ENCODE measurements at places on chromosomes 1 and 21. TPM values are rescaled to one million over a fixed set of nuclear protein-coding genes. Genes with fewer than 3 reads are reported as not detected.
A peak's percentile ranks its signal among the peaks of the same experiment; 100 is the strongest.

The ROR1 gene
- 10.8 TPM for total RNA-seq

The SNIP1 gene
- total RNA-seq = 22.4 TPM

The CELA2B gene
- total RNA-seq = not detected

The TNNT2 gene
- not detected for total RNA-seq

The RUNX3 gene
- 0.16 TPM for total RNA-seq

The SHE gene
- total RNA-seq = 0.19 TPM

The SYCP1 gene
- total RNA-seq = not detected

The PADI1 gene
- not detected for total RNA-seq

The ERICH3 gene
- not detected for total RNA-seq

The PLCH2 gene
- 0.59 TPM for total RNA-seq

DNA sequence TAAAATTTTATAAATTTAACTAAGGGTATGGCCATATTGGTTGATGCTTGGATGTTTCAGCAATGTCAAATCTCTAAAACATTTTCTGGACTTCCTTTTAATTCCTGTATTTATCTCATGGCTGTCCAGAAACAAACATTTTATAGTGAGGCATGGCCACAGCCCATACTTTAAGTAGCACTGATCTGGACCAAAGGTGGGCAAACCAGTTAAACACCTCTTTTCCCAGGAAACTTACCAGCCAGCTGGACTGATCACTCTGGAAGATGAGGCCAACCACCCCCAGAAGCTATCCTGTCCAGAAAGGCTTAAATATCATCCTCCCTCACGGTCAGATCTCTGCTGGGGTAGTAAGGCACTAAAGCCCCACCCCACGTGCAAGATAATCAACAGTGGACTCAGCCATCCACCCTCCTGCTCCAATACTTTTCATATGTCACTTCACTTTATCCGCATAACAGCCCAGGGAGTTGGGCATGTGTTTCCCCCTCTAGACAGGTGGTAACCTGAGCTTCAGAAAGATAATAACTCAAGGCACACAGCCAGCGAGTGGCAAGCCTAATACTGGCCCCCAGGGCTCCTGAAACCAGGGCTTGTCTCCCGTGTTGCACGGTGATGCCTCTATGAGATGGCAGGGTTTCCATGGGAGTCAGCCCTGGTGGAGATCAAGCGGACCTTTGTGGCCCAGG is 120.5 kb upstream of the NGF start:
- H3K27me3 ChIP-seq = peaks cover 2% of the 10 kb centered on the region
- no peak overlapping the region for H3K4me3 ChIP-seq
- H3K36me3 ChIP-seq = no peaks in the 10 kb centered on the region
- H3K4me1 ChIP-seq = no peaks in the 10 kb centered on the region
- DNase-seq = no peak
- no peak overlapping the region for H3K27ac ChIP-seq

GRCh38 chr1:172902861-172903381 is 147.8 kb downstream of the TNFSF18 start:
- no peaks in the 10 kb centered on the region for H3K36me3 ChIP-seq
- H3K27me3 ChIP-seq = no peaks in the 10 kb centered on the region
- H3K4me1 ChIP-seq = peaks cover 7% of the 10 kb centered on the region
- no peak for DNase-seq
- no peak overlapping the region for H3K27ac ChIP-seq
- no peak overlapping the region for H3K4me3 ChIP-seq

GRCh38 chr1:66452162-66452561 is 81.8 kb upstream of the SGIP1 start:
- no peak for DNase-seq
- no peak overlapping the region for H3K4me3 ChIP-seq
- no peaks in the 10 kb centered on the region for H3K4me1 ChIP-seq
- H3K27ac ChIP-seq = no peak overlapping the region
- H3K27me3 ChIP-seq = no peaks in the 10 kb centered on the region
- no peaks in the 10 kb centered on the region for H3K36me3 ChIP-seq

DNA sequence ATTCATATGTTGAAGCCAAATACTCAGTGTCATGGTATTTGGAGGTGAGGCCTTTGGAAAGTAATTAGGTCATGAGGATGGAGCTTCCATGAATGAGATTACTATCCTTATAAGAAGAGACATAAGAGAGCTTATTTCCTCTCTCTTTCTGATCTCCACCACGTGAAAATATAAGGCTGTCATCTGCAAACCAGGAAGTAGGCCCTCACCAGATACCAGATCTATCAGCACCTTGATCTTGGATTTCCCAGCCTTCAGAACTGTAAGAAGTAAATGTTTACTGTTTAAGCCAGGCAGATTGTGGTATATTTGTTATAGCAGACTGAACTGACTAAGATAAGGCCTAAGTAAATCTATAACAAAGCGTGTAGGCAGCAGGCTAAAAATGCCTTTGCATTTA is 25.3 kb downstream of the RBM11 start:
- H3K4me1 ChIP-seq = no peaks in the 10 kb centered on the region
- H3K27ac ChIP-seq = no peak overlapping the region
- DNase-seq = no peak
- H3K27me3 ChIP-seq = no peaks in the 10 kb centered on the region

DNA sequence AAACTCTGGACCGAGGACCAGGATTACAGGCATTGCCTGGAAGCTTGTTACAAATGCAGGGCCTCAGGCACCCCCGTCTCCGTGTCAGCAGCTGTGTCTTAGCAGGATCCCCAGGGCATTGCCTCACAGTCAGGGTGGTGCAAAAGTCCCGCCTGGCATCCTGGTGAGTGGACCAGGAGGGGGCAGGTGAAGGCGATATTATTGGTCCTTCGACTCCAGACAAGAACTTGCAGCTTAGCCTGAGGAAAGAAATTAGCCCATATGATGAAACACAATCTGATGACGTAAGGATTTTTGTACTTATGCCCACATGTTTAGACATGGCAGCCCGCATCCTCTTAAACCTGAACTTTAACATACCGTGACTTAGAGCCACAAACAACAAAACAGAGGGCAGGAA is 40.8 kb downstream of the RSPH1 start:
- peaks cover 23% of the 10 kb centered on the region for H3K4me1 ChIP-seq
- DNase-seq = no peak
- no peak overlapping the region for H3K27ac ChIP-seq
- no peak overlapping the region for H3K4me3 ChIP-seq
- H3K36me3 ChIP-seq = no peaks in the 10 kb centered on the region

GRCh38 chr21:45228171-45228641 is 59.5 kb downstream of the POFUT2 start:
- H3K4me1 ChIP-seq = no peaks in the 10 kb centered on the region
- no peak for DNase-seq
- H3K27me3 ChIP-seq = no peaks in the 10 kb centered on the region

DNA sequence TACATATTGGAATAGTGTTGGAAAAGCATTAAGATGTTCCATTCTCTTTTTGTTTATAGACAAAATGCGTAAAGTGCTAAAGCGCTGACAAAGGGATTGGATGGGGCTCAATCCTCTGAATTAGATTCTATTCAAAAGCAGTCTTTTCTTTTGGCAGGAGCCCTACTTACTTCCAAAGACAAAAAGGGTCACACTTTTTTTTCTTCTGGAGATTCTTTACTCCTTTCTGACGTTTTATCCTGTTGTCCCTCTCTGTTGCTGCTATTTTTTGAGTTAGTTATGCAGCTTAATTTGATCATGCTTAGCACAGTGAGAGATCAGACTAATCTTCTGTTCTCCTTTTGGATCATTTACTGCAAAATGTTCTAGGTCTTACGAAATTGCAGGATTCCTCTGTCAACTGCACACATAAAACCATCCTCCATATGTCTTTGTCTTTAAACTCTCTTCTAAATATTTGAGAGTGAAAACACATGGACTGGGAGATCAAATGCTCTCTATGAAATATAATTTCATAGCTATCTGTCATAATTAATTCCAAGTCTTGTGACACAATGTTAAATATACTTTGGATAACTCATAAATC is 656.4 kb upstream of the ADGRL2 start:
- DNase-seq = no peak
- peak overlapping the region; percentile 92 for H3K27ac ChIP-seq
- H3K4me3 ChIP-seq = no peak overlapping the region
- no peaks in the 10 kb centered on the region for H3K27me3 ChIP-seq
- H3K36me3 ChIP-seq = no peaks in the 10 kb centered on the region

- H3K4me1 ChIP-seq = peaks cover 38% of the 10 kb centered on the region
- H3K4me3 ChIP-seq = no peak overlapping the region
- no peak for DNase-seq
- H3K27ac ChIP-seq = no peak overlapping the region
Observed at GRCh38 chr1:228898582-228898992, 163.3 kb downstream of the RHOU start.

- no peak for DNase-seq
- no peaks in the 10 kb centered on the region for H3K36me3 ChIP-seq
- H3K4me3 ChIP-seq = no peak overlapping the region
- peaks cover 7% of the 10 kb centered on the region for H3K27me3 ChIP-seq
Observed at GRCh38 chr1:184866991-184867788, 107.1 kb downstream of the NIBAN1 start.

DNA sequence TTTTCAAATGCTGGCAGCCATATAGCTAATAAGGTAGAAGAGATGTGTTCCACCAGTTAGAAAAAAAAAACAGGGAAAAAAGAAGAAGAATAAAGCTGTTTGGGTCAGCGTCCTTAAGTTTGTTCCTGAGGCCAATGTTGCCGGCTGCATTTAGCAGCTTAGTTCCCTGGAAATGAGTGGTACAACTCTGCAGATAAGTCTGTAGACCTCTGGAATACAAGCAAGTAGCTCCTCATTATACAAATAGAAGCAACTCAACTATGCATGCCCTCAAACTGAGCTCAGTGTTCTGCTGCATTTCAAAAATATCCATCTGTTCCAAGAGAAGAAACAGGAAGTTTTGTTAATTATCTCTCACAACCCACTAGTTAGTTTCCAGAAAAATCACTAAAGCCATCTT is 181.2 kb upstream of the PKN2 start:
- no peak overlapping the region for H3K27ac ChIP-seq
- H3K4me1 ChIP-seq = no peaks in the 10 kb centered on the region
- no peaks in the 10 kb centered on the region for H3K36me3 ChIP-seq
- no peak for DNase-seq

DNA sequence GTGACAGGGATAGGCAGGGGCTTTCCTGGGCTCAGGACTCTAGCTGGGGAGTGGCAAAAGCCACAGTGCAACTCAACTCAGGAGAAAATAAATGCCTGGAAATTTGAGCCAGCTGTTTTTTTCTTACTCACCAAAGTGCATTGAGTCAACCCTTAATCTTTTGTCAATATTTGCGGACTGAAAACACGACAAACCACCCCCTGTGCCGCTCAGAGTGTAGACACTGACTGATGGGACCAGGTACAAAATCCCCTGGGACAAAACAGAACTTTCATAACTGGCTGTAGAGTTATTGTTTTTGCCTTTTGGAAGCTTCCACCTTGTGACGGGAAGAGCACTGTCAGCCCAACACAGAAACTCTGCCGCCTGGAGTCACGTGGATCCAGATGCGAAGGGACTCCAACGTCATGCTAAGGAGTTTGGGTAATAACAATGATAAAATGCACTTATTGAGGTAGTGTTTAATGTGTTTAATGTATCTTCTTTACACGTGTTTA is 164.6 kb downstream of the PLPP3 start:
- no peaks in the 10 kb centered on the region for H3K36me3 ChIP-seq
- H3K27ac ChIP-seq = no peak overlapping the region
- H3K4me3 ChIP-seq = no peak overlapping the region
- no peaks in the 10 kb centered on the region for H3K27me3 ChIP-seq
- DNase-seq = no peak

GRCh38 chr1:111190931-111191451 is 9.5 kb downstream of the DENND2D start:
- no peaks in the 10 kb centered on the region for H3K4me1 ChIP-seq
- H3K27me3 ChIP-seq = no peaks in the 10 kb centered on the region
- peaks cover 17% of the 10 kb centered on the region for H3K36me3 ChIP-seq
- H3K4me3 ChIP-seq = no peak overlapping the region
- H3K27ac ChIP-seq = no peak overlapping the region

GRCh38 chr1:171195767-171196166 is 10.7 kb downstream of the FMO2 start:
- no peaks in the 10 kb centered on the region for H3K4me1 ChIP-seq
- no peak for DNase-seq
- H3K4me3 ChIP-seq = no peak overlapping the region
- no peaks in the 10 kb centered on the region for H3K36me3 ChIP-seq
- H3K27me3 ChIP-seq = no peaks in the 10 kb centered on the region

DNA sequence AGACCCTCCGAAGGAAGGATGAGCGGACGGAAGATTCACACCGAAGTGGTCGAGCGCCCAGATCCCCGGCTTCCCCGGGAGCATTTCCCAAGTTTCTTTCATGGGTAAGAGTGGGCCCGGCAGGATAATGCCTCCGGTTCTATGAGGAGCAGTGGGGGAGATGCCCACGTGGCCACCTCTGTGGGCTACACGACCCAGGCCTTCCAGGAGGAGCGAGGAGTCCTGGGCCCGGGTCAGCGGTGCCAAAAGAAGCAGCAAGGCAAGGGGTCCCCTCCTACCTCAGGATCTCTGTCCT is 7.9 kb upstream of the NBPF11 start:
- peaks cover 10% of the 10 kb centered on the region for H3K4me1 ChIP-seq
- H3K27ac ChIP-seq = no peak overlapping the region
- H3K4me3 ChIP-seq = no peak overlapping the region
- peaks cover 2% of the 10 kb centered on the region for H3K36me3 ChIP-seq

- peaks cover 8% of the 10 kb centered on the region for H3K36me3 ChIP-seq
- H3K27me3 ChIP-seq = no peaks in the 10 kb centered on the region
- peaks cover 6% of the 10 kb centered on the region for H3K4me1 ChIP-seq
- no peak for DNase-seq
- H3K27ac ChIP-seq = no peak overlapping the region
Observed at GRCh38 chr21:32733356-32733755, 5.5 kb upstream of the SYNJ1 start.

- DNase-seq = no peak
- no peaks in the 10 kb centered on the region for H3K27me3 ChIP-seq
- H3K4me3 ChIP-seq = no peak overlapping the region
- no peaks in the 10 kb centered on the region for H3K36me3 ChIP-seq
Observed at GRCh38 chr21:27493542-27493941, 526.7 kb upstream of the ADAMTS5 start.

- peak overlapping the region; percentile 90 for H3K27ac ChIP-seq
- H3K4me3 ChIP-seq = peak overlapping the region; percentile 54
- peaks cover 9% of the 10 kb centered on the region for H3K4me1 ChIP-seq
Observed at GRCh38 chr1:201694608-201695335, 134.2 kb upstream of the IPO9 start.

GRCh38 chr21:32333953-32334673 is 35.5 kb downstream of the MRAP start:
- DNase-seq = no peak
- peaks cover 24% of the 10 kb centered on the region for H3K36me3 ChIP-seq
- no peak overlapping the region for H3K27ac ChIP-seq
- peaks cover 10% of the 10 kb centered on the region for H3K27me3 ChIP-seq
- H3K4me3 ChIP-seq = no peak overlapping the region

- H3K27ac ChIP-seq = peak overlapping the region; percentile 27
- H3K4me3 ChIP-seq = no peak overlapping the region
- H3K4me1 ChIP-seq = no peaks in the 10 kb centered on the region
- no peak for DNase-seq
- H3K27me3 ChIP-seq = no peaks in the 10 kb centered on the region
Observed at GRCh38 chr1:228347181-228347580, 59.5 kb downstream of the TRIM11 start.

Data from neural crest cell (in vitro differentiated cells).